Amniotic stem cell (primary cell): ENCODE measurements at places on chromosomes 7 and 10.

DNA sequence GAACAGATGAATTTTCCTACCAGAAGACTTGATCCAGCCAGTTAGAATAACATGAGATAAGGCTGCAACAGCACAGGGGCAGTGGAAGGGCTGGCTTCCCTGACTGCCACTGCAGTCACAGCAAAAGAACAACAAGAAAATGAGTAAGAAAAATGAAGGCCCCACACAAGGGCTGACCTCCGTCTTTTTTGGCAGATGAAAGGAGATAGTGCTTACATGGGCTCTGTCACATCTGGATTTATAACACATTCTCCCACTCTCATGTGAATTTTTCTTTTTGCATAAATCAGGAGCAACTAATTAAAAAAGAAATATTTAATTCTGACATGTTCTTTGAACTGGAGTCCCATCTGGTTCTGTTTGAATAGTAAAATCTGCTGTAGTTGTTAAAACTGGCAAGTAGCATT is 99.6 kb downstream of the NRP1 start:
- DNase-seq: no peak

GRCh38 chr7:111987115-111987826 is 218.9 kb downstream of the DOCK4 start:
- DNase-seq: peak; percentile 9

GRCh38 chr7:6628045-6628444 is 9.1 kb upstream of the ZNF316 start:
- no peak for DNase-seq

- DNase-seq: no peak
Measured at GRCh38 chr10:112953174-112954159, 3.4 kb downstream of the TCF7L2 start.

DNA sequence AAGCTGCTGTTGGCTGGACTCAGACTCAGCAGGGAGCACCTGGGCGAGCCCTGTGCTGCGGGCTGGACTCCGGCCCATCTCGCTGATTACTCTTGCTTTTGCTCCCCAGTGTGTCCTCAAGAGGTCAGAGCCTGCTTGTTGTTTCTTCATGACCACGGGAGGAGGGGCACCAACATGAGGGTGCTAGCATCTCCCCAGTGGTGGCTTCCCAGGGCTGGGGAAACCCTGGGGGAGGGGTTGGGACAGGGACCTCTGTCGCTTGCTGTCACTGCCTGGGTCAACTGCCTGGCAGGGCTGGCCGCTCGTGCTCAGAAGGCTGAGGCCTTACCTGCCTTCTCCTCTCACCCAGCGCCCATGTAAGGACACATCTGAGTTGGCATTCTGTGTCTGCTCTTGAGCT is 152.3 kb upstream of the SHH start:
- DNase-seq: no peak

- no peak for DNase-seq
Measured at GRCh38 chr10:128124813-128125403, 1.3 kb downstream of the MKI67 start.
